ENCODE measurements at places on chromosomes 4 and X.

- DNase-seq = no peak
Observed at GRCh38 chr4:99349338-99349737, 3.2 kb downstream of the ADH1C start.

DNA sequence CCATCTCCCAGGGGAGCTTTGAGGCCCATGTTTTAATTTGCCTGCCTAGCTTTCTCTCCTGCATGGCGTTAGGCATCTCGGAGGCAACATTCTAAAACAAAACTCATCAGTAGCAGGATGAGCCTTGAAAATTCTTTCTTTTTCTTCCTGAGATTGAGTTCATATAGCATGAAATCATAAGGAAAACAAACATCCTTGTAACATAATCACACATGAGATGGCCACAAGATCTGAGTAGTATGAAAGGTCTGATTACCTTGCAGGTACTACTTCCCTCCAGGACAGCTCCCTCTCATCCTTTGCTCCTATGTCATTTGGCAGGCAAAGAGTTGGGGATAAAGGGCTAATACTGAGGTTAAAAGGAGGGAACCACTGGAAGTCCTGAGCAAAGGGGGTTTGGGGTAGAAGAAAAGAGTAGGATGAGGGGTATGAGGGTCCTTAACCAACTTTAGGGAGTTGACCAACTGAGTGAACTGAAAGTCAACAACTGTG lies 37.5 kb upstream of the CXCL8 start:
- no peak for DNase-seq

- no peak for DNase-seq
Observed at GRCh38 chrX:16215660-16216059, 48.4 kb downstream of the MAGEB17 start.

- DNase-seq = no peak
Observed at GRCh38 chrX:12463052-12463451, 324.8 kb downstream of the FRMPD4 start.

GRCh38 chrX:154457491-154458115 lies 478 bp upstream of the PLXNA3 start:
- no peak for DNase-seq

DNA sequence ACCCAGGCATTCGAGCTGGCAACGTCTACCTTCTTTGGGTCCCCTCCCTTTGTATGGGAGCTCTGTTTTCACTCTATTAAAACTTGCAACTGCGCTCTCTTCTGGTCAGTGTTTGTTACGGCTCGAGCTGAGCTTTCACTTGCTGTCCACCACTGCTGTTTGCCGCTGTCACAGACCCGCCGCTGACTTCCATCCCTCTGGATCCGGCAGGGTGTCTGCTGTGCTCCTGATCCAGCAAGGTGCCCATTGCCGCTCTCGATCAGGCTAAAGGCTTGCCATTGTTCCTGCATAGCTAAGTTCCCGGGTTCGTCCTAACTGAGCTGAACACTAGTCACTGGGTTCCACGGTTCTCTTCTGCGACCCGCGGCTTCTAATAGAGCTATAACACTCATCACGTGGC lies 183.5 kb upstream of the GALNTL6 start:
- DNase-seq = peak; percentile 67

DNA sequence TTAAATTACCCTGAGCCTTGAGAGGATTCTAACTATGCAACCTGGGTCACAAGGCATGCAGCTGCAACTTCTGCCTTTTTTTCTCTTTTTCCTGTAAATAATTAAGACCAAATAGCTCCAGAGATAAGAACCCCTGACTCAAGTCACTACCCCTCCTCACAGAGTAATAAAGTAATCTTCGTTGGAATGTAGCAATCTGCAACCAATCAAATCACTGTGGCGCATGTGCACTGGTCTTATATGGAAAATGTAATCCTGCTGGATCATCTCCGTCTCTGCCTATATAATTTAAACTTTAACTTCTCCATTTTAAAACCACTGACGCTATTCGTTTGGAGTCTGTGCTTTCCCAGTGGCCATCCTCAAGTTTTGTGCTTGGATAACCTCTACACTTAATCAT lies 6.1 kb upstream of the EFHC2 start:
- no peak for DNase-seq

GRCh38 chr4:2478229-2478628 lies 9.3 kb downstream of the RNF4 start:
- DNase-seq = no peak

- no peak for DNase-seq
Observed at GRCh38 chrX:24760363-24761000, 66.8 kb downstream of the POLA1 start.

GRCh38 chr4:184891816-184892397 lies 66.1 kb upstream of the ACSL1 start:
- no peak for DNase-seq

GRCh38 chrX:46938589-46938988 lies 26.4 kb downstream of the JADE3 start:
- no peak for DNase-seq

DNA sequence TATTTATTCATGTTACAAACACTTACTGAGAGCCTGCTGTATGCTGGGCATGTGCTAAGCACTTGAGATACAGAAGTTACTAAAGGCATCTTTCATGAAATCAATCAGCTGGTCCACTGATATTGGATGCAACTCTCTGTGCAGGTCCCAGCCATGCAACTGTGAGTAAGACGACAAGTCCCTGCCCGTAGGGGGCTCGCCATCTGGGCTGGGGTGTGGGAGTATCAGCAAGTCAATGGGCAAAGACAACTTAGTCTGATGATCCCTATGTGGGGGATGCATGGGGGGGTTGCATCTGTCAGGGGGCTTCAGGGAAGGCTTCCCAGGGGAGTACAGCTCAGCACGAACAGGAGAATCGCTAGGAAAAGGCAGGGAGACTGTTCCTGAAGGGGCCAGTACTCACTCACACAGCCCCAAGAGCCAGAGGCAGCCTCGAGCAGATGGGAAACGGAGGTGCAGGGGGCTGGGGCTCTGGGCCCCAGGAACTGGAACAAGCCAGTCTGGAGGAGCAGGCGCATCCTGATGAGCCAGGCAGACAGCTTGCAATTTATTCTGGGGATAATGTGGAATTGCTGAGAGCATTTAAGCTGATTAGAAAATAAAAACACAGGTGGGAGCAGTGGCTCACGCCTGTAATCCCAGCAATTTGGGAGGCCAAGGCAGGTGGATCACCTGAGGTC lies 40.2 kb downstream of the CRMP1 start:
- DNase-seq = no peak

- DNase-seq = no peak
Observed at GRCh38 chrX:107288676-107289075, 82.3 kb downstream of the DNAAF6 start.

DNA sequence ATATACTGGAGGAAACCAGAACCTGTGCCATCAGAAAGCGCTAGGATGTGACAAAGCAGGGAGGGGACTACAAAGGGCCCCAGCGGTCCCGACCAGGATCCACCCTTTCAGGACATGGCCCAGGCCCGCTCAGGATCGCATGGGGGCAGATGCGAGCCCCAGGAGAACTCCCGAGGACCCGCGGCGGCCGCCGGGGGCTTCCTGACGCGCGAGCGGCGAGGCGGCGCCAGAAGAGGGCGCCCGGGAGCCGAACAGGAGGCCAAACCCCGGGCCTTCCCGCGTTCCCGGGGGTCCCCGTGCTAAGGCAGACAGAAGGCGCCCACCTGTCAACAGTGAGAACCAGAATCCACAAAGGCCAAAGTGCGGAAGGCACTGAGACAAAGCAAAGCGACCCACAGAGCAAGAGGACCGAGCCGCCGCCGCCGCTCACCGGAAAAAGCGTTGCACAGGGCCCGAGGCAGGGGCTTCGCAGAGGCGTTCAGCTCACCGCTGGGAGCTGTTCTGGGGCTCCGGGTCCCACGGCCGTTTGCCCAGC lies 7.3 kb upstream of the OPN1LW start:
- peak; percentile 5 for DNase-seq

GRCh38 chr4:169263791-169264392 lies 6.9 kb downstream of the SH3RF1 start:
- DNase-seq = no peak

DNA sequence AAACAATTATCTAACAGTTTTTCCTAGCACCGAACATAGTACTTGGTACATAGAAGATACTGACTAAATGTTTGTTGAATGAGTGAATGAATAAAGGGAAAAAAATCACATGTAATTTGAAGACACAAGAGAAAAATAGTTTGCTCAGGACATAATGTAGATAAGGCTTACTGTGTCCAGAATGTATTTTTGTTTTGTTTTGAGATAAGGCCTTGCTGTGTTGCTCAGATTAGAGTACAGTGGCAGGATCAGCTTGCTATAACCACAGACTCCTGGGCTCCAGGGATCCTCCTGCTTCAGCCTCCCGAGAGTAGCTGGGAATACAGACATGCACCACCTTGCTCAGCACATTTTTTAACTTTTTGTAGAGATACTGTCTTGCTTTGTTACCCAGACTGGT lies 6.5 kb downstream of the FAM199X start:
- DNase-seq = no peak

DNA sequence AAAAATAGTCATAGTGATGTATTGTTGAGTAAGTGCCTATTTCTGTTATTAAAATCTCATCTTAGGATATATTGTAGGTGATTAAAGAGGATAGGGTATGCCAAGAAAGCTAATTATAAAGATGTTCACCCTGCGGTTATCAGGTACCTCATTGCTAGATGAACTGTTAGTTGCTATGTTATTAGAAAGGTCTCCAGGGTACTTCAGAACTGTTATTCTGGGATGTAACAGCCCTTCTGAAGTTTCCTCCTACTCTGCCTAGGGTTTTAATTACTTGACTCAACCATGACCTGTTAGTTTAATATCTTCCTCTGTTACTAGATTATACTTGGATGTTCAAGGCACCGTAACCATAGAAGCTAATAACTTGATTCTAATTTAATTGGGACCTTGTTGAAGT lies 15.4 kb downstream of the TMPRSS11E start:
- no peak for DNase-seq

GRCh38 chr4:95549246-95550114 lies 707 bp upstream of the UNC5C start:
- peak; percentile 39 for DNase-seq

DNA sequence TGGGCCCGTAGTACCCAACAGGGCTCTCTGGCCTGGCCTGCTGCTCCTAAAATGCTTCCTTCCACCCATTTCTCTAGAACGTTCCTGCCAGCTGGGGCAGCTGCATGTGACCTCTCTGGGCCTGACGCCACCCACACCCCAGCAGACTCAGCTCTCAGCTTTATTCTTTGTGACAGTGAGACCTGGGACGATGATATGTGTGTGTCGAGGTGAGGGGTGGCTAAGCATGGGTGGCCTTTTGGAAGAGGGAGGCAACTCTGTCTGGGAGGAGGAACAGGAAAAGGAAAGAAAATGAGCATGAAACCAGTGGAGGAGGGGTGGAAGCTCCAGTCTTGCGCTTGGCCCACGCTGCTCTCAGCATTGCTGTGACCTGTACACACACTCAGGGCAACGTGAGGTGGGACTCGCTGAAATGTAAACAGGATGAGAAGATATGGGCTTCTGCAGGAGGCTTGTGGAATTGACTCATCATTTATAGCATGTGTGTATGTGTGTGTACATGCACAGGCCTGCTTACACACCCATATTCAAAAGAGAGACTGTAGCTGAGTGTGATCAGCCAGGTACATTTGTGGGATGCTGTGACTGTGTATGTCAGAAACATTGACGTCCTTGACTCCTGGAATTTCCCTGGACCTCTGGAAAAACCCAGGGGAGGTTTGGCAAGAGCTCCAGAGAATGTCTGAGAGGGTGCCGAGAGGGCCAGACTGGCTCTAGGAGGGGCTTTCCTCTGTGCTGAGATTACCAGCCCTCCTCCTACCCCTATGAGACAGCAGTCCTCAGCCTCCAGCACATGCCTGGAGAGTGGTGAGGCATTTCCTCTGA lies 137.9 kb downstream of the PJA1 start:
- peak; percentile 77 for DNase-seq

- no peak for DNase-seq
Observed at GRCh38 chr4:148289740-148290139, 152.5 kb downstream of the NR3C2 start.

- peak; percentile 34 for DNase-seq
Observed at GRCh38 chr4:78612398-78613178, 61.0 kb downstream of the ANXA3 start.

- DNase-seq = no peak
Observed at GRCh38 chrX:120690941-120691340, 61.1 kb upstream of the C1GALT1C1 start.

DNA sequence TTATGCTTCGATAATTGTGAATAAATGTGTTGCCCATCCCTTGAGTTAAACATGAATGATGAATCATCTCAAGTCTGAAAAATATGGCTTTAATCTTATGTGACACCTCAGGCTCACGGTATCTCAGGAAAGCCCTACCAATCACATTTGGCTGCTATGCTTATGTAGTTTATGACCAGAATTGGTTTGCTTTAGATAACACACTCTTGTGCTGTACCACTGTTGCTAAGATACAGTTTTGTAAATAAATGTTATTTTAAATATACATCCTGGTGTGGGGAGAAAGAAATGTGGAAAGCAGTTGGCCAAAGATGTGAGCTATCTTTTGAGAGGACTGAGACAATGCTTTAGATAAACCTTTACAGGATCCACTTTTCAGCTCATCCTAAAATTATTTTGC lies 63.2 kb downstream of the NPY1R start:
- no peak for DNase-seq

DNA sequence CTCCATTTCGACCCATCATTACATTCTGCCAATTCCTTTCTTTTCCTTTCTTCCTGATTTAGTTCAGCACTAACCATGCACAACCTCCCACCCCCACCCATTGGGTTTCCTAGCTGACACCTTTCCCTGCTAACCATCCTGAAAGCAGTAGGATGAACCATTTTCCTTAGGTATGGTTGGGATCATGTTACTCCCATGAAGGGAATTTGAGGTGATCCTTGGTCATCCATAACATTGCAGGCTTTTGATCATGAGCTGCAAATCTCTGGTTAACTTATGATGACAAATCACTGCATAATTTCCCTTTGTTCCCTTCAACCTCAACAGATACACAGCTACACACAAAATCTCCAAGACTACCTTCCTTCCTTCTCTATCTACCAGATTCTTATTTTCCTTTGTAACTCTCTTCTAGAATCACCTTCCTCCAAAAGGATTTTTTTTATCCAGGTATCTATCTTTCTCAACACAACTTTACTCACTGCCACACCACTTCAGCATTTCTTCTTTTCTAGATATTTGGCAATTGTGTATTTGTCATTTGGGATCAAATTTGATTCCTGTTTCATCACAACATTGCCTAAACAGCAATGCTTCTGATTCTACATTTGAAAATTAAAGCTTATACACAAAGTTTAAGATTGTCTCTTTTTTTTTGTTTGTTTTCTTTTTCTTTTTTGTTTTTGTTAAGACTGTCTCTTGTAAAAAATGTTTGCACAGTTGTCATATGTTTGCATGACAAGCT lies 145.1 kb downstream of the RBM47 start:
- DNase-seq = no peak

GRCh38 chr4:47213971-47214370 lies 182.6 kb downstream of the GABRB1 start:
- DNase-seq = peak; percentile 71

DNA sequence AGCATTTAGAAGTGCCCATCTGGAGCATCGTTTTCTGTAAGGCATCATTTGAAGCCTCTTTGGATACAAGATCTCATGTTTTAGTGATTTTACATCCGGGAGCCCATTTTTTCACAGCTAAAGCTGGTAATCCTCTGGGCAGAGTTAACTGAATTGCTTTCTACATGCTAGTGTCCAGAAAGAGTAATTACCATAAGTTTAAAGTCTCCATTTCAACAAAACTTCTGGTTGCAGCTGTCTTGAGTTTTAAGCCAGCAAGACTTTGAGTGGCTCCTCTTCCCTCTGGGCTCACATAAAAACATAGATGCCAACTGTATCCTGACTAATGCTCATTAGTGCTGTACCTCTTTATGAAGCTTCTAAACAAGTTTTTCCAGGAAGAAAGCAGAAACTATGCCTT lies 65.4 kb downstream of the GPRIN3 start:
- DNase-seq = no peak

GRCh38 chr4:156312261-156312847 lies 358.7 kb upstream of the CTSO start:
- DNase-seq = peak; percentile 31
